ENCODE measurements at places on chromosomes 4 and X.

DNA sequence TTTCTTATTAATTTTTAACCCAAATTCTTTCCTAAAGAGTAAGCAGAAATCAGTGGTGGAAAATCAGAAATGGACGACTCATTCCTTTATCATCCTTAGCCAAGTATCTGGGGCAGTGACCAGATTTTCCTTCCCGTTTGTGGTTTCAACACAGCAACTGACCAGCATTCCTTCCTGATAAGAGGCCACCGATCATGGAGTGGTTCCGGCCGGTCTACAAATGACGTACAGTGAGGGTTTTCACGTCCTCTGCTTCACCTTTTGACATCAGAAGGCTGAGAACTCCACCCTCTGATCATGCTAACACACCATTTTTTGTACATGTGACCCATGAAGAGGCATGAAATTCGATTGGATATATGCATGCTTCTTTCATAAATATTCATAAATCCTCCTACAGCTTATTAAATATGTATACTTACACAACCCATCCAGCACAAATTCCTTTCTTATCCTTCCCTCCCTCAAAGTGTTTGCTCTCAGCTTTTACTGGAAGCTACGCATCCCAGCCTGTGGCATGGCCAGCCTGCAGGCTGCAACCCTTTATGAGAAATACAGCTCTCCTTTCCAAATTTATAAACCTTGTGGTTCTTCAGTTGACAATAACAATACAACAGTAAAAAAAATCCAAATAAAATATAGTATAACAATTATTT is 173.0 kb upstream of the CASK start:
- DNase-seq = no peak

DNA sequence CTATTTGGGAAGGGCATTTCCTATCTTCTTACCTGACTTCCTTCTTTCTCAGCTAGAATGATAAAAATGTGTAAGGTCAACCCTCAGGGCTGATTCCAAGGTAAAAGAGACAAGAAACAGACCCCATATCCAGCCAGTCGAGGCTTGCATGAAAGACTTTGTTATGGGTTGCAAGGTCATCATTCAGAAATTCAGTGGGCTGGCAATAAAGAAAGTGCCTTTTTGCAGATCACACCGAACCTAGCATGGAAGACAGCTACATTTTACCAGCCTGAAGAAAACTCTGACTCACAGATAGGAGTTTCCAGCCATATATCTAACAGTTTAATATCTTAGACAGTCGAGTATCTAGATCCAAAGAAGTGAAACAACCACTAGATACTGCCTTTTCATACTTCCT is 87.4 kb downstream of the PDGFC start:
- no peak for DNase-seq

GRCh38 chr4:144754562-144755410 is 108.8 kb downstream of the HHIP start:
- no peak for DNase-seq

GRCh38 chrX:99266255-99266654 is 1143.8 kb downstream of the PCDH19 start:
- no peak for DNase-seq

DNA sequence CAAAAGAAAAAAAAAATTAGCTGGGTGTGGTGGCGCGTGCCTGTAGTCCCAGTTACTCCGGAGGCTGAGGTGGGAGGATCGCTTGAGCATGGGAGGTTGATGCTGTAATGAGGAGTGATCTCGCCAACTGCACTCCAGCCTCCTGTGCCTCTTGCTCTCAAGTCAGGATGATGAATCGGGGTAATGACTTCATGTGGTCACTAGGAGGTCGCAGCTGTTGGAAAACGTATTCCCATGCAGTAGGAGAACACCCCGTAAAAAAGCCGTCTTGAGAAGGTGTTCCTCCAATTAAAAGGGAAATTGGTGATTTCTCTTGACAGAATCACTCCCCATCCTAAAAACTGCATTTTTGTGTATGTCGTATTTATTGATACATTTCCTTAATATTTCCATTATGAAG is 2.2 kb downstream of the CCNB3 start:
- DNase-seq = no peak

DNA sequence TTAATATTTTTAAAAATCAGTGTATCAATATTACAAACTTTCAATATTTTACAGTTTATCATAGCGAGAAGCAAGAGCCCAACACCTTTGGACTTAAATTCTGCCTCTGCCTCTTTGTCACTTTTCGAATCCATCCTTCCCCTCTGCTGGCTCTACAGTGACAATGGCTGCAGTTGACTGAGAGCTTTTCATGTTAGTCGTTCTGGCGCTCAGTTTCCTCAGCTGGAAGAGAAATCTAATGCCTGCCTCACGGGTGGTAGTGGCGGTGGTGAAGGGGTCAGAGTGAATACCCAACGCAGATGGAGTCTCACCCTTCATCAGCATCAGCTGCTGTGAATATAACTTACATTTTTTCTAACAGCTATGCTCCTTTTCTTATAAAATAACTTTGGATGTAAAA is 144.8 kb downstream of the NWD2 start:
- no peak for DNase-seq

- no peak for DNase-seq
These were observed 478.4 kb upstream of the ADGRL3 start for GRCh38 chr4:60721685-60722084.

DNA sequence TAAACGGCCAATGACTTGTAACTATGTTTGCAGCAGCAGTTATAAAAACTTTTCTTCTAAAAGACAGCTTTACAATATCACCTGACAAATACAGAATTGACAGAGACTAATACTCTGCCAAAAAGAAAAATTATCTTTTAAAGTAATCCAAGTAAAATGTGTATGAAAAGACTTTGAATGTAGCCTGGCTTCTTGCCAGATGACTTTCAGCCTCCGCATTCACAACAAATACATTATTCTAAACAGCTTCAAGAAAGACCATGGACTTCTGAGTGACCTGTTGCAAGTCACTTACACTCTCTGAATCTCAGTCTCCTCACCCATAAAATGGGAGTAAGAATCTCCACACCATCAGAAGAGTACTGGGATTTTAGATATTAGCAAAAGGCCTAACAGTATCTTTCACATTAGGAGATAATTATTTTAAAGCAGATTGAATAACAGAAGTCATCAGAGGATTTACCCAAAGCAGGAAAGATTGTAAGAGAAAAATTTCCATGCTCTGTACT is 2.5 kb downstream of the ADAMTS3 start:
- DNase-seq = no peak

- no peak for DNase-seq
These were observed 22.3 kb upstream of the HOPX start for GRCh38 chr4:56703378-56703777.

GRCh38 chr4:118287711-118288451 is 64.9 kb downstream of the PRSS12 start:
- DNase-seq = no peak

- no peak for DNase-seq
These were observed 40.8 kb upstream of the AR start for GRCh38 chrX:67503004-67503403.

- no peak for DNase-seq
These were observed 40.2 kb upstream of the SULT1B1 start for GRCh38 chr4:69800599-69800998.

DNA sequence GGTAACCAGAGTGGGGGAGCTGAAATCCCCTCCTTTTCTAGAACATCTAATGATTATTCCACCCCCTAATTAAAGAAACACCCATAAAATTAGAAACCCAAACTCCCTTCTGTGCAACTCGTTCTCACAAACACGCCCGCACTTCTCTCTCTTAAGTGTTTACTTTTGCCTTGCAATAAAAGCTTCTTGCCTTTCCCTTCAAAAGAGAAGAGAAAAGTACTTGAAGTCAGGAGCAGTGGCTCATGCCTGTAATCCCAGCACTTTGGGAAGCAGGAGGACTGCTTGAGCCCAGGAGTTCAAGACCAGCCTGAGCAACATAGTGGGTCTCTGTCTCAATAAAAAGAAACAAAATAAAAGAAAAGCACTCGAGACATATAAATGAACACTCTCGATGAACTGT is 3.6 kb upstream of the GPR173 start:
- no peak for DNase-seq

DNA sequence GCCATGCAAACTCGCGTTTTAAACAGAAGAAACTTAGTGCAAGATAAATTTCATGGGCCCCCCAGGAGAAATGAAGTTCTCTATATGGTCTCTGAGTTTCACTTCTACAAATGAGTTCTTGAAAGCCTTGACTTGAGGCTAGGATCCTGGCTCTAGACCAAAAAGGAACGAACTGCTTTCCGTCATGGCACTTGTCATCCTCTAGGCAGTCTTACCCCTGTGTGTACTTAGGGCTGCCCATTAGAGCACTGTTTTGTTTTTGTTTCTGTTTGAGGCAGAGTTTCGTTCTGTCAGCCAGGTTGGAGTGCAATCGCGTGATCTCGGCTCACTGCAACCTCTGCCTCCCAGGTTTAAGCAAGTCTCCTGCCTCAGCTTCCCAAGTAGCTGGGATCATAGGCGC is 29.0 kb downstream of the RNF4 start:
- no peak for DNase-seq

DNA sequence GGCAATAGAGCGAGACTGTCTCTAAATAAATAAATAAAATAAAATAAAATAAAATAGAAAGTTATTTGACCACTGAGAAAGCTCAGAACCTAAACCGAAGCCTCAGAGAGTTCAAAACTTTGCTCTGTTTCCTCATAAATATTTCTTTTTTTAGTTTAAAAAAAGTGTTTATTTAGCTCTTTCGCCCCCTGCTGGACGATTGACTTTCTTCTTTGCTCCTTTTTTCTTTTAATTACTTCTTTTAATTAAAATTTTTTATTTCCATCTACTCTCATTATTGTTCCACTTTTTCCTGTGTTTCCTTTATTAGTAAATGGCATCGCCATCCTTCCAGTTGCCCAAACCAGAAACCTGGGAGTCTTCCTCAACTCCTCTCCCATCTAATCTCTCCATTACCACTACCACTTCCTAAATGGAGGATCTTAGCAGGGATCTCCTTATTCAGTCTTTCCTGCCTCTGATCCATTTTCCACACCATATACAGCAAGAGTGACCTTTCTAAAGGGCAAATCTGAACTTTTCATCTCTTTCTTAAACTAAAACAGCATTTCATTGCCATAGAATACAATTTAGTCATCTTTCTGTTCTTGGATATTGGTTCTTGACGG is 728 bp upstream of the IL13RA2 start:
- DNase-seq = no peak

DNA sequence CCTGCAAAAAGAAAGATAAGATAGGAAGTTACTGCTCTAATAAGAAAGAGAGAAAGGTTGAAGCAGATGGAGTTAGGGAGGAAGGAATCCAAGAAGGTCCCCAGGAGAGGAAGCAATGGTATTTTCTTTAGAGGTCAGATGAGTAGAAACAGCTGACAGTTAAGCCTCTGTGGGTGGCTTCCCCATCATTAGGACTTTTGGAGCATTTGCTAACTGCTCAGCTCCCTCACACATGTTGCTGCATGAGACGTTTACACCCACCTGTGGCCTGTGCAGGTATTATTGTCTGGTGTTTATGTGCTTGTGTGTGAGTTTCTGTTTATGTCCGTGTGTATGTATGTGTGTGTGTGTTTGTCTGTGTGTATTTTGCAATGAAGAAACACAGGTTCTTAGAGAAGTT is 346.8 kb downstream of the RAB28 start:
- no peak for DNase-seq

GRCh38 chr4:98659106-98659592 is 738 bp upstream of the TSPAN5 start:
- DNase-seq = no peak

DNA sequence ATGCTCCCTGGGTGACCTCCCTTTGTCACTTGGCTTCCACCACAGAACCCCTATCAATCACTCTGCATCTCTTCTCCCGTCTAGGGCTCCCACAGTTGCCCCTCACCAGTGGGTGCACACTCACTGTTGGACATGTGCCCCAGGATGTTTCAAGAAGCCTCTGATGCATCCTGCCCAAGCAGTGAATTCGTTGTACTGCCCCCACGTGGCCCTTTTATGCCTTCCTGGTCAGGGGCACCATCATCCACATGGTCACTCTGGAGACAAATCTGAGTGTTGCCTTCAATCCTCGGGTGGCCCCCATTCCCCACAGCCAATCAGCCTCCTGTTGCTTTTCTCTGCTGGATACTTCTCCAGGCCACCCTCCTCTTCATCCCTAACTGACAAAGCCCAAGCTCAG is 12.2 kb downstream of the ITIH6 start:
- DNase-seq = no peak

DNA sequence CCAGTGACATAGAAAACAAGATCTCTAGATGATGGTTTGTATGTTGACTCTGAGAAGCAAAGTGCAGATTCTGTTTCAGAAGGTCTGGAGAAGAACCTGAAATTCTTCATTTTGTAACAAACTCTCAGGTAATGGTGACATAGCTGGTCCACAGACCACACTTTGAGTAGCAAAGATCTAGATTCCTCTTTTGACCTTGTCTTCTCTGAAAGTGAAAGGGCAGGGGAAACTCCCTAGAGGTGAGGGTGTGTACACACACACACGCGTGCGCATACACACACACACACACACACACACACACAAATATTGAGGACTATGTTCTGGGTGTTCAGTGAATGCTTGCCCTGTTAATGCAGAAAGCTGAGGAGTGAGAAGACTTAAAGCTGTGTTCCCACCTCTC is 110.1 kb downstream of the NHSL2 start:
- no peak for DNase-seq

GRCh38 chr4:87986508-87986907 is 11.0 kb downstream of the SPP1 start:
- DNase-seq = no peak

DNA sequence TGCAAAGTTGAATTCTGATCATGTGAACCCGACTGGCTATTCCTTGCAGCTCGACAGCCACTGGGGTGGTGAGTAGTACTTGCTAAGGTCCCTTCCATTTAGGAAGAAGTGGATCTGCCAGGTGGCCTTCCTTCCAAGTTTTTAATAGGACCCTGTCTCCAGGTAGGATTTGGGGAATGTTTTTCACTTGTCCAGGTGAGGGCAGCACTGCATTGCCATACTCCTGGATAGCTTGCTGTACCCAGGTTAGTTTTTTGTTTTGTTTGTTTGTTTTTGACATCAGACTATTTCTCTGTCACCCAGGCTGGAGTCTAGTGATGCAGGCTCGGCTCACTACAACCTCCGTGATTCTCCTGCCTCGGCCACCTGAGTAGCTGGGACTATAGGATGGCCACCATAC is 29.8 kb downstream of the SAGE1 start:
- no peak for DNase-seq

GRCh38 chrX:73615022-73615421 is 52.0 kb downstream of the CHIC1 start:
- no peak for DNase-seq

GRCh38 chr4:157075811-157076577 is at the start of gene GLRB:
Gene GLRB (plus strand): TSS chr4:157076150. CDS start chr4:157078025, 1,875 bp downstream.
- DNase-seq = no peak
